Cardiac septum (tissue), 1 donor: ENCODE measurements at places on chromosomes 7 and 10.
A peak's percentile ranks its signal among the peaks of the same experiment; 100 is the strongest.

DNA sequence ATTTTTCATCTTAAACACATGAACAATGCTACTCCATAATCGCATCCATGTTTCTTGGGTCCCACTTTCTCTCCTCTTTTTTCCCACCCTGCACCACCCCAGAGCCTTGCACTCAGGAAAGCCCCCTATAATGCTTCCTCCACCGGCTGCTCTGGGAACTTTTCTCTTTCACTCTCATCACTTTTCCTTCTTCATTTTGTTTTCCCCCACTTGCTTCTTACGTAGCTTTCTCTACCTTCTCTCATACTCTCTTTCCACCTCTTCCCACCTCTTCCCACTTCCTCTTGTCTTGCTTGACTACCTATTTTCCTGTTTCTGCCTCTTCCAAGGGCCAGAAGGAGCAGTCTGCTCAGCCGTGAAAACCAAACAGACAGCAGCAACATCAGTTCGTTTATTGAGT is 229.5 kb upstream of the RHOBTB1 start:
- DNase-seq, result no peak

- peak; percentile 72 for DNase-seq
Measured at GRCh38 chr7:155883491-155884224, 71.4 kb upstream of the SHH start.

DNA sequence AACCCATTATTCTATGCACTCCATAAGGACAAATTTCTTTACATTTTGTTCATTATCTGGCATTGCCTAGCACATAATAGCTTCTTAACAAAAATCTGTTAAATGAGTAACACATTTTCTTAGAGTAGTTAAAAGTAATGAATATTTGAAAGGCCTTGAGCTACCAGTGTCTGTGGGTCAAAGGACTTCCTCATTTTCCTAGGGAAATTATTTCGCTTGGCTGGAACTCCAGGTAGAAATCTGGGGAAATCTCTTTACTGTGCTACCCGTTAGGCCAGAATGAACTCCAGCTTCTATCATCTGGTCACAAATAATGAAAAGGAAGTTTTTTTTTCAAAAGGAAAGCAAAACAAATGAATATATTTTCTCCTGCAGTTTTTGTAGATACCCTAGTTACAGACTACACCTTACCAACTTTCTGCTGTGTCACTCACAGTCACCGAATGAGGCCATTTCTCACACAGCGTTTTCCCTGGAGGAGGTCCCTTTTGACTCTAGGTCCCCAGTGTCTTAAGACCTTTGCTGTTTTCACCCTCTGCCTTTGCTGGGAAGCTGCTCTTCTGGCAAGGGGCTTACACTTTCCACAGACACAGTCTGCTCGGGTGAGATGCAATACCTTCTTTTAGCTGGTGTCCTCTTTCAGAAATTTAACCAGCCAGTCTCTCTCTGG is 1.6 kb downstream of the SAMD9L start:
- no peak for DNase-seq

- DNase-seq, result no peak
Measured at GRCh38 chr7:129569811-129570215, 41.7 kb upstream of the NRF1 start.

DNA sequence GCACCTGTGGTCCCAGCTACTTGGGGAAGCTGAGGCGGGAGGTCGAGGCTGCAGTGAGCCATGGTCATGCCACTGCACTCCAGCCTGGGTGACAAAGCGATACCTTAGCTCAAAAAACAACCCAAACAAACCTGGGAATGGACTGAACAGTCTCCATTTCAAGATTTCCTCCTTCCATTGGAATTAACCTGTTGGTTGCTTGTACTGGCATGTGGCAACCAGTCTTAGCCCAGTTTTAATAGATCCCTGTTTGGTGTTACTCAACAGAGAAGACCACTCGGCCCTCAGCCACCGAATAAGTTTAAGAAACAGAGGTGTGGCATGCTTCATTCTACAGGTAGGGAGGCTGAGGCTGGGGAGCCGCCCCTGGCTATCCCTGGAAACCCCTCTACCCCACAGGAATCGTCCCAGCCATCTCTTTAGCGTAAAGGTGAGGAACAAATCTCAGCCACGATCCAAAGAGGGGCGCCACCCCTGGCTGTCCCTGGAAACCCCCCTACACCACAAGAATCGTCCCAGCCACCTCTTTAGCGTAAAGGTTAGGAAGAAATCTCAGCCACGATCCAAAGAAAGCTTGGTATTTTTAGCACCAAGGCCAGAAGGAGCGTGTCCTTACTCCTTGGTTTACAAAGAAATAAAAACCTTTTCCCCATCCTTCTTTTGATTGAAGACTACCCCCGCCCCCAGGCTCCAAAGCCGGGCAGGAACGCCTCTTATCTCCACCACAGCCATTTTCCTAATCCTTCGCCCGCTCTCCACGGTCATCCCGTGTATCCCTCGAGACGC is 861 bp upstream of the TSPAN14 start:
- DNase-seq, result no peak

DNA sequence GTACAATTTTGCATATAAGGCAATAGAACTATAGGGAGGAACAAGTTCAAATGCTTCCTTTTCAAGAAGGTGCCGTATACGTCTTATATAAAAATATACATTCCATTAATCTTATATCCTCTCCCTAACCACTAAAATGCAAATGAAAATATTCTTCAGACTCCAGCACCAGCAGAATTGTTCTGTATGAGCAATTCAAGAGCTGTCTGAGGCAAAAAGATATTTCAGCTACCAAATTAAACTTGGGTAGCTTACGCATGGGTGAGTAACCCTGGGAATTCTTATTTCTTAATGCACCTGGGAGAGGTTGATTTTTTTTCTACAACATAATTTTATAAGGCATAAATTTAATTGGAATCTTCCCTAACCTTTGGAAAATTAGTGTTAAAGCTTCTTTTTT is 42.2 kb upstream of the GSDME start:
- DNase-seq, result no peak
